Stimulated activated CD8-positive, alpha-beta memory T cell treated with anti-CD3 and anti-CD28 coated beads, Interleukin-2, amount 100 ng/mL, for 48 hours (primary cell): ENCODE measurements at places on chromosomes 1 and 21.

- DNase-seq, result no peak
These were observed 41.1 kb downstream of the PROX1 start for GRCh38 chr1:214028649-214029406.

GRCh38 chr1:53454019-53454418 lies 5.2 kb upstream of the DMRTB1 start:
- DNase-seq, result no peak

GRCh38 chr1:26477446-26478152 lies 5.4 kb downstream of the HMGN2 start:
- no peak for DNase-seq

DNA sequence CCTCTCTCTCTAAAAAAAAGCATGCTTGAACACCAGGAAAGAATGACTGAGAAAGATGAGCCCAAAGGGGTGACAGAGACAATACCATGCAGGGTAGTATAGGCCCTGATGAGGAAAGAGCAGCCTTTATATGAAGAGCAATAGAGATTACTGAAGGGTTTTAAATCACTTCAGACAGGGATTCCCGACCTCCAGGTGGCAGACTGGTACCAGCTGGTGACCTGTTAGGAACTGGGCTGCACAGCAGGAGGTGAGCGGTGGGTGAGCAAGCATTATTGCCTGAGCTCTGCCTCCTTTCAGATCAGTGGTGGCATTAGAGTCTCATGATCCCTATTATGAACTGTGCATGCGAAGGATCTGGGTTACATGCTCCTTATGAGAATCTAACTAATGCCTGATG lies 30.8 kb upstream of the GTF2B start:
- DNase-seq, result no peak

DNA sequence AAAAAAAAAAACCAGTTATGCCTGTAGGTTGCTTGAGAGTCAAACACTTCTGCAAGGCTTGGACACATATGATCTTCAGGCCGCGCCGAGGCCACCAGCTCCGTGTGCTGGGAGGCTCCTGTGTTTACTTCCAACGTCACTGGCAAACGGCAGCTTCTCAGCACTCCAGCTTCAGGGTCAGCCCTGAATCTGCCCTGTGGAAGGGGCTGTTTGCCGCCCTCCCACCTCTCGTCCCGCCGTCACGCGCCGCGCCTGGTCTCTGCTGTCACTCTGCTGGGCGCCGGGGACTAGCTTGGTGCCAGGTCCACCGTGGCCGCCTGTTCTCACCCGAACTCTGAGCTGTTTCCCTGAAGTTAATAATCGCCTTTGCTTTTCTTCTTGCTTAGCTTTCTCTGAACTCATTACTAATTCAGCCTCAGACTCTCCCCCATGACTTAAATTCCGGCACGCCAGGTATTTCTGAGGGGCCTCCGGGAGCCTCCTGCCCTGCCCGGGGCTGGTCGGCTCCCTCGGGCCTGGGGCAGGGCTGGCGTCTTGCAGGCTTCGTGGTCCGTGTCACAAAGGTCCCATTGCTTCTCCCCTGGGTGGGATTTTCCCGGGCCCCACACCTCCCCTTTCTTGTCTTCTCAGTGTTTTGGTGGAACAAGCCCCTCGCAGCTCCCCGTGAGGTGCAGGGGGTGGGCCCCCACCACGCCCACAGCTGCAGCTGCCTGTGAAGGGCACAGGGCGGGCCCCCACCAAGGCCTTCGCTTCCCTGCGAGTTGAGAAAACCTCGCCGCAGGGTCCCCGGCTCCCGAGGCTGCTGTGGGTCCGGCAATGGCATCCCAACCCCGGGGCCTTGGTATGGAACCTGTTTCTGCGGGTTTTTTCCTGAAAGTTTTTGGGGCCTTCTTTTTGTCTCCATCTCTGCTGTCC lies 14.6 kb upstream of the C1orf159 start:
- DNase-seq, result no peak

DNA sequence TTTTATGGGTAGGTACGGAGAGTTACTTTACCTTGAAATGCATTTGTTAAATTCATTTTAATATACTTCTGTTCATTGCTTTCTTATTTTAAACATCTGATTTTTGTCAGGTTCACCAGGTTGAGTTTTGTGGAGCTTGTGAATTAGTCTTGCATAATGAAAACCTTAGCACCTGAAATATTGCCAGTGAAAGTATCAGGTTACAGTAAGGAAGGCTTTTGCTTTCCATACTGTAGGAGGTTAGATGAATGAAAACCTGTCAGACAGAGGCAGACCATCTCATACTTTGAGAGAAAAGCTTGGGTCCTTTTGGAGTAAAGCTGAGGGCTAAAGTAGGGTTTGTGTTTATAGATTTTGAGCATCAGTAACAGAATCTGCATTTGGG lies 34.7 kb downstream of the THRAP3 start:
- DNase-seq, result no peak

GRCh38 chr1:110255392-110255787 lies 45.3 kb downstream of the KCNC4 start:
- DNase-seq, result no peak

- no peak for DNase-seq
These were observed 82.1 kb upstream of the KIF1B start for GRCh38 chr1:10128101-10128765.

DNA sequence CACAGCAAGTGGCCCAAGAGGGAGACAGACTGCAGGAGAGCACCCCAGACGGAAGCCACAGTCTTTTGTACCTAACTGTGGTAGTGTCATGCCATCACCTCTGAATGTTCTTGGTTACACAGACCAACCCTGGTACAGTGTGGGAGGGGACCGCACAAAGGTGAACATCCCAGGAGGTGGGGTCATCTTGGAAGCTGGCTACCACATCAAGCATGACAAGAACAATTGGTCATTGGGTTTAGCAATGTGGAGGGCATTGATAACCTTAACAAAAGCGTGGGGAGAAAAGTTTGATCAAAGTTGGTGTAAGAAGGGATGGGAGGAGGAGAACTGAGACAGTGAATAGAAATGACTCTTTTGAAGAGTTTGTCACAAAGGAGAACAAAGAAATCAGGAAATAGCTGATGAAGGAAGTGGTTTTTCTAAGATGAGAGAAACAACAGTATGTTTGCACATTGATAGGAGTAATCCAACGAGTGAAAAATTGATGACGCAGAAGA lies 87.1 kb upstream of the CACNA1E start:
- peak; percentile 32 for DNase-seq

DNA sequence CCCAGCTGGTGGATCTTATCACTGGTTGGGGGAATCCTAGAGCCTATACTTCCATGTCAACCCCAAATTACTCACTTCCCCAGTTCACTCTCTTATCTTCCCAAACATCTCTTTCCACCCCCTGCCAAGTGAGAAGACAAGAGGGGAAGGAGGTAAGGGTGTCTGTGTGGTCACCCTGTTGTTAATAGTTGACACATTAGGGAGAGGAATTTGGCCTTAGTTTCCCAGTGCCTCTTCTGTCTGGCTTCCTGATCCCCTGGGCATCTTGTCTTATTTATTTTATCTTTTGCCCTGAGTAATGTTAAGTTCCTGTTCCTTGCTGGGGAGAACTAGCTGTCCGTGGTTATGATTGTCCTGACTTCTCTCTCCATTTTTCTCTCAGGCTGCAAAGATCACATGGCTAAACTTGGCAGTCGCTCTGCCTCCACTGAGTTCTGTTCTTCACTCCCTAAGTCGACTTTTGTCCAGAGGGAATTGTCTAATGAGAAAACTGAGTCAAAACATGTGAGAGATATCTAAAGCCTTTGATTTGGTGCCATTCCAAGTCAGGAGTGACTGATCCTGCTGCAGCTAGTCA lies 157.1 kb upstream of the SYT6 start:
- DNase-seq, result no peak

- no peak for DNase-seq
These were observed 8.8 kb upstream of the XCL1 start for GRCh38 chr1:168567568-168567967.

DNA sequence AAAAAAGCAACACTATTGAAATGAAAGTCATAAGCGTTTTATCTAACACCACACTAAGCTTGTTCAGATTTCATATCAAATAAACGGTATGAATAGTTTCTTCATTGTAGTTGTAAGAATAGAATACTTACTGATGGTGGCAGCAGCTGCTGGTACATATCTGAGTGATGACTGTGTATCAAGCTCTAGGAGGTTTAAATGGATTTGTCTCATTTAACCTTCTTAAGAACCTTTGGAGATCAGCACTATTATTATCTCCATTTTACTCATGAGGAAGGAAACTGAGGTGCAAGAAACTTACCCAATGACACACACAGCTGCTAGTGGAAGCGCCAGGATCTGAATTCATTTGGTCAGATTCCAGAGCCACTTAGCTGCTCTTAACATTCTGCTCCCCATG lies 104.0 kb downstream of the EIF4G3 start:
- DNase-seq, result no peak

- DNase-seq, result no peak
These were observed 57.4 kb upstream of the C1orf21 start for GRCh38 chr1:184329245-184329953.

- no peak for DNase-seq
These were observed 11.0 kb downstream of the ALDH4A1 start for GRCh38 chr1:18891426-18891780.

DNA sequence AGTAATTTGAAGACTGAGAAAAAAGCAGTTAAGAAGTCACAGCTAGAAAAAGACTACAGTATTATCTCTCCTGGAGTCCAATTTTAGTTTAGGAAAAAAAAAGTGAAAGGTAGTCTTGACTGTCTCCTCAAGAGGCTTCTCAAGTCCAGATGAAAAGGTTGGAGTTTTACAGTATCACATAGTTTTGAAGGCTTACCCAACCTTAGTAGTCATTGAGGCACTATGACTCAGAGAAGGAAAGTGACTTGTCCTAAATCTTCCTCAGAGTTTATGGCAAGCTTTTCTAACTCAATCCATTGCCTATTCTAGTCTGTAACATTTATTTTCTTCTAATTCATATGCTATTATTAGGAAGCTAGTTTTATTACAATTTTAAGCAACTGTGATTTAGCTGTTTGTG lies 174.9 kb downstream of the DPYD start:
- no peak for DNase-seq

GRCh38 chr1:236800623-236801022 lies 5.5 kb downstream of the MTR start:
- DNase-seq, result no peak

GRCh38 chr21:33302055-33302454 lies 22.7 kb upstream of the IFNAR1 start:
- no peak for DNase-seq

GRCh38 chr1:114669562-114670082 lies at the start of gene DENND2C:
Gene DENND2C, minus strand, starts transcription at chr1:114670049. Its CDS starts 44,065 bp downstream, at chr1:114625984.
- DNase-seq, result no peak

DNA sequence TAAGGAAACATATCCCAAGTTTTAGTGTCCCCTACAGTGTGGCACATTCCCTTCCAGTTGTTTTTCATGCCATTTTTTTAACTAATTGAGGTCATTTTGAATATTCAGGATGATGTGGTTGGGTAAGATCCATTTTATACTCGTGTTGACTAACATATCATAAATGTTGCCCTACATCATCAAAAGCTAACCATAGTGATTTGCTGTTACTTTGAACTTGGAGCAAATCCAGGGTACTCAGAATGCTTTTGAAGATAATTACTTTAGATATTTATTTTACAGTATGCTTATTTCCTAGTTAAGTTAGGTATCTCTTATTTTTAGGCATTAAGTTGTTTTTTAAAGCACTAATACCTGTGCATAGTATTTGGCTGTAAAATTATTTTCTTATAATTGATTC lies 57.8 kb downstream of the DYRK1A start:
- DNase-seq, result no peak

DNA sequence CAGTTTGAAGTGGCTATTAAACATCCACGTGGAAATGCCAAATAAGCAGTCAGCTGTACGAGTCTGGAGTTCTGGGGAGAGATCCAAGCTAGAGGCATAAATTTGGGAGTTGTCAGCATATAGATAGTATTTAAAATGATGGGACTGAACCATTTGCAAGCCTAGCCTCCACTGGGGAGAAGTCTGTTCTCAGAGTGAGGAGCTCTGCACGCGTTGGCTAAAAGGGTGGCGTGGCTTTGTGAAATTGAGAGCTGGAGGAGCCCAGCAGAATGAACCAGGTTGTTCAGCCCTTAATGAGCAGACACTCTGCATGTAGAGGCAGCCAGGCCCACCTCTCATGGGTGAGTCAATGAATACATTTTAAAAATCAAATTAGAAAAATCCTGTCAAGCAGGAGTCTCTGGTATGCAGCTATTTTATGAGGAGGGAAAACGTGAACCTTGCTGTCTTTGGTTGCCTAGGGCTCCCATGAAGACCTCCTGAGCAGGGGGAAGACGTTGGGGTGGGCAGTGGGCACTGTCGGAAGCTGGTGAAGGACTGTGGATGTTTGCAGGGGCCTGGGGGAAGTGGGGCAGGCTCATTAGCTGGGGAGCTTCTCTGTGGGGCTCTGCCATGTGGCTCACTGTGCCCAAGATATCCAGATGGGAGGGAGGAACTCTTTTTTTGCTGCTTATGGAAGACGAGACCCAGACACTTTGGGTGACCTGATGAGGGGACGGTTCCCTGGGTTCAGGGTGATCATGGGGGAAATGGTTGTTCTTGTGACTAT lies 18.8 kb downstream of the TMCC2 start:
- DNase-seq, result no peak
